Left forelimb (tissue), 1 donor: ENCODE measurements at places on chromosomes 16 and 17.

GRCh38 chr17:17062866-17063265, 20.6 kb downstream of the MPRIP start:
- DNase-seq: peak; percentile 59

GRCh38 chr17:18988546-18989173, 15.9 kb downstream of the FAM83G start:
- no peak for DNase-seq

- DNase-seq: no peak
These were observed 313.3 kb upstream of the HSBP1 start for GRCh38 chr16:83494459-83494858.

DNA sequence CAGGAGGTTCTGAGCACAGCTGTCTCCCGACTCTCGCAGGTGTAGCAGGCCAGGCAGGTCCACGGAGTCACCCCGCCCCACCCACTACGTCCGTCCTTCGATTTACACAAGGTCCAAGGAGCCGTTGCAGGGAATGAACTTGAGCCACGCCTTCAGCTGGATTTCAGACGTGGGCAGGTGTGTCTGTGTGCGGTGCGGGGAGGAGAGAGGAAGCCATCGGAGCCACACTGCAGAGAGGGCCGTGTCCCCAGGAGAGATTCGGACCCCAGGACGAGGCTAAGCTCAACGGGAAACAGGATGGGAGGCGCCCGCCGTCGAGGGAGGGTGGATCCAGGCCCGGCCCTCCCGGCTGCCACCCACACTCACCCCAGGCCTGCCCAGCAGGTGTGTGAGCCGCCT, 50.3 kb downstream of the RPH3AL start:
- DNase-seq: no peak

- DNase-seq: no peak
These were observed 4.0 kb upstream of the PHKG2 start for GRCh38 chr16:30744183-30744582.

GRCh38 chr16:7765079-7765550, 432.5 kb downstream of the RBFOX1 start:
- no peak for DNase-seq

GRCh38 chr17:16935786-16936185, 36.1 kb downstream of the TNFRSF13B start:
- no peak for DNase-seq

DNA sequence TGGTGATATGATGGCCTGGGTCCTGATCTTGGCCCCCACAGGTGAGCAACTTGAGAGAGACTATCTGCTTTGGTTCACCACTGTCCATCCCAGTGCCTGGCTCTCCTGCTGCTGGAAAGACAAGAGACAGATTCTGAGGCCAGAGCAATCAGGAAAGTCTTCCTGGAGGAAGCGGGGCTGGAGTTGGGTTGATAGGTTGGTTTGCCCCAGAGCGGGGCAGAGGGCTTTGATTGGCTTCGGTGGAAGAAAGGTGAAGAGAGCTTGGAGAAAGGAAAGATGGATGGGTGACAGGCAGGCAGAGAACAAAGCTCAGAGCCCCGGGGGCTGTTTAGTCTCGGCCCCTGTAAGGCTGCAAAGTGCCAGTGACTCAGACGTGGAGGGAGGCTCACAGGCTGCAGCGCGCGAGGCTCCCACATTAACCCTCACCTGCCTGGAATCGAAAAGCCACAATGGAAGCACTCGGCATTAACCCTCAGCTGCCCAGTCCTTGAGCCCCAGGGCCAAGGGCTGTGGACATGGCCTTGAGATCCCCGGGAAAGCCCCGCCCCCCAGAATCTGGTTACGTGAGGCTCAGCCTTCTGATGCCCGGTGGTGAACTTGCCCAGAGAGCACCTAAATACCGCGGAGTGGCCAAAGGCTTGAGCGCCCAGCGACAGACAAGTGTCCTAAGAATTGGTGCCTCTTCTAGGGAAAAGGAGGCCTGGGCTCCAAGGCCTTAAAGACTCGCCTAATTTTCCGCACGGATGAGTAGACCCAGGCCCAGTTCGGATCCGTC, 996 bp upstream of the CPNE2 start:
- no peak for DNase-seq

DNA sequence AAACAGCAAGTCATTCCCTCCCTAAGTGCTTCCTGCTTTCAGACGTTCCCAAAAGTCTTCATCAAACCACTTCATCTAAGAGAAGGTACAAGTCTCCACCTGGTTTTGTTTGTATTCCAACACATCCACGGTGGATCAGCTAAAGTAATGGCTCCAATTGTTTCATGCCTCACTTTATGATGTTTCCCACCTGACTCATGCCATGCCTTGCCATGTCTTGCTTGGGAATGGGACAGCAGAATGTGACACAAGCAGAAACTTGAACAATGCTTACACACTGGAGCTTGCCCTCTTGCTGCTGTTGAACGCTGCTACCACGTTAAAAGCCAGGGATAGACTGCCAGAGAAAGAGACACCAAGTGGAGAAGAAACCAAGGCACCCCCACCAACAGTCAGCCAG, 43.8 kb downstream of the MYH10 start:
- DNase-seq: no peak

GRCh38 chr17:74361230-74362068, at the start of gene BTBD17:
Gene BTBD17, minus strand, starts transcription at chr17:74361868. Its CDS starts 49 bp downstream, at chr17:74361819.
- DNase-seq: no peak

DNA sequence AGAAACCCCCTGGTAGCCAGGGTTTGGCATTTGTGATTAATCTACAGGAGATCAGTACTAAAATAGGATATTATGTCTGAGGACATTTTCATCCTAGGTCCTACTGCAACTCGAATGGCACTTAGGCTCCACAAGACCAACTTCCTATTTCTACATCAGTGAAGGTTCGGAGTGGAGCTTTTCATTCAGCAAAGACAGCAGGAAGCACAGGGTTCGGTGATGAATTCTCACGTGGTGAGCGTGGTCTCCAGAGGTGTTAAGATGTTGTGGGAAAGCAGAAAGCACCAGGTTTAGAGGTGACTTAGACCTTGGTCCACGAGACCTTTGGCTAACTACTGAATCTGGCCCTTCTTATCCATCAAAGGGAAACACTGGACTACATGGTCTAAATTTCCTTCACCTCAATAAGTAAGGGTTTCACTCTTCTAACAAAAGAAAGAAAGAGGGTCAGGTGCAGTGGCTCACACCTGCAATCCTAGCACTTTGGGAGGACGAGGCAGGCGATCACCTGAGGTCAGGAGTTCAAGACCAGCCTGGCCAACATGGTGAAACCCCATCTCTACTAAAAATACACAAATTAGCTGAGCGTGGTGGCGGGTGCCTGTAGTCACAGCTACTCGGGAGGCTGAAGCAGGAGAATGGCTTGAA, 13.9 kb upstream of the HELZ start:
- DNase-seq: no peak

DNA sequence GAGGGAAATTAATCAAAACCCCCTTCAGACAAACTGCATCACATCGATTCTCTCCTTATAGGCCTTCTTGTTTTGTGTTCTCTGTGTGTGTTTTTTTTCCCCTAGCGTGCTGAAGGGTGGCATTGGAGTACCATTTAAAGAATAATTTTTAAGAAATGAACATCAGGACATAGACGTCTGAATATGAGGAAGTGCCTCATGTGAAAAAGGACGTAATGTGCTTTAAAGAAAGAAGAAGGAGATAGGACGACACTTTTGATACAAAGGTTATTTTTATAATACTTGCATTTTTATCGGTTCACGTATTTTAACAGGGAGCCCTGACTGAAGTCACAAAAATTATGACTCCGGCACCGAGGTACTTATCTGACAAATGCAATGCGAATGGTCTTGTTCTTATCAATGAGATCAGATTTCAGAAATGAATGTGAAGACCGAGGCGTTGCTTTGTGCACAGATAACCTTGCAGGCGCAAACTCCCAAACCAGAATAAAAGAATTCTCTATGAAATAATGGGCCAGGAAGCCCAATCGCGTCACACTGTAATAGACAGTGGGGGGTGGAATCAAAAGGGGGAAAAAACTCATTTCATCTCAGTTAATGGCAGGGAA, 606.3 kb downstream of the MAF start:
- DNase-seq: no peak

DNA sequence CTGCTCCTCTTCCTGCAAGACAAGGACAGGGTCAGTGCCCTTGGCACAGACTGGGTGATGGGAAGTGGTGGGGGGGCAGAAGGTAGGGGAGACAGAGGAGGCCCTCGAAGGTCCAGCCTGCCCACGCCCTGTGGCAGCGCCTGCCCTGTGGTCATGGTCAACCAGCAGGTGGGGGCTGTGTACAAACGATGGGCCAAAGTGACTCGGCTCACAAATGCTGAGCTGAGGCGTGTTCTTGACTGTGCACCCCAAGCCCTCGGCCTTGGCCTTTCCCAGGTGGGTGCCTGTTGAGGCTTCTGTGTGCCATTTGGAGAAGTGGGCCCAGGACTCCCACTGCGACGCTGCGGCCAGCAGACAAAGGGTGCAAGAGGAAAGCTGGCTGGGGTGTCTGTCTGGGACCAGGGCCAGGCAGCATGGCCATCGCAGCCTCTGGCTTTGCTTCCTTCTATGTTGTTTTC, 22.6 kb downstream of the MXRA7 start:
- no peak for DNase-seq

DNA sequence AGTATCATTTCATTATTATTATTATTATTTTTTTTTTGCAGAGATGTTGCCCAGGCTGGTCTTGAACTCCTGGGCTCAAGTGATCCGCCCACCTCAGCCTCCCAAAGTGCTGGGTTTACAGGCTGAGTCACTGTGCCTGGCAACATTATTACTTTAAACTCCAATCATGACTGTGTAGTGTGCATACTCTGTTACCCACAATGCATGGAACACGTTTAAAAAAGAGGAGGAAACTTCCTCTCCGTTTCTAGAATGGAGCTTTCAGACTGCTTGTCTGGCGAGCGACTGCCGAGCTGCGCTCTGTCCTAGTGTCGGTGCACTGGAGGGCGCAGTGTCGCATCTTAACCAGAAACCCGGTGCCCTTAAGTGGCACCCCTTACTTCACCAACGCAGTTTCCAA, 22.1 kb upstream of the FASN start:
- DNase-seq: no peak

- no peak for DNase-seq
These were observed 496.0 kb downstream of the CDH8 start for GRCh38 chr16:61540216-61540615.
